HEK293T (cell line): ENCODE measurements at places on chromosomes 4 and X.

DNA sequence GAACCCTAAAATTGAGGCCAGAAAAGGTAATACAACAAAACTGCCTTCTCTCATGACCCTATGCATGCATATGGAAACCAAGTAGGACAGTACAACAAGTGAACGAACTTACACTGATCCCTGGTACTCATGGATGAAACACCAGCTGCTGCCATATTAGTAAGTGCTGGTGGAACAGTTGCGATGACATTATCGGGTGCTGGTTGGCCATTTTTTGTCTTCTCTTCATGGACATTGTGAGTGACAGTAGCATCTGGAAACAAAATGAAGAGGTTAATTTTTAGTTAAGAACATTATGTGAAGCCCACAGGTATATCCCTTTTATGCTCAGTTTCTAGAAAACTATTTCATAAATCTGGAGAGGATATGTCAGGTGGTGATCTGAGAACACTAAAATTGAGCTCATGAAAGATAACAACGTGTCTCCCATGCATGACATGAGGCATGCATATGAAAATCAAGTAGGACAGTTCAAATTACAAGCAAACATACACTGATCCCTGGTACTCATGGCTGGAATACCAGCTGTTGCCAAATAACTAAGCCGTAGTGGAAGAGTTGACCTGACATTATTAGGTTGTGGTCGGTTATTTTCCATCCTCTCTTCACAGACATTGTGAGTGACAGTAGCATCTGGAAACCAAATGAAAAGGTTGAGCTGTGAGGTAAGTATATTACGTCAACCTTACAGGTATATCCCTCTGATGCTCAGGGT, 74.2 kb upstream of the CT45A1 start:
- no peak for DNase-seq

GRCh38 chrX:136015016-136015415, 29.8 kb downstream of the SLC9A6 start:
- no peak for DNase-seq

GRCh38 chrX:144849141-144849540, 398.2 kb upstream of the SPANXN1 start:
- no peak for DNase-seq

- no peak for DNase-seq
Observed at GRCh38 chr4:87806520-87806919, 7.2 kb downstream of the IBSP start.

DNA sequence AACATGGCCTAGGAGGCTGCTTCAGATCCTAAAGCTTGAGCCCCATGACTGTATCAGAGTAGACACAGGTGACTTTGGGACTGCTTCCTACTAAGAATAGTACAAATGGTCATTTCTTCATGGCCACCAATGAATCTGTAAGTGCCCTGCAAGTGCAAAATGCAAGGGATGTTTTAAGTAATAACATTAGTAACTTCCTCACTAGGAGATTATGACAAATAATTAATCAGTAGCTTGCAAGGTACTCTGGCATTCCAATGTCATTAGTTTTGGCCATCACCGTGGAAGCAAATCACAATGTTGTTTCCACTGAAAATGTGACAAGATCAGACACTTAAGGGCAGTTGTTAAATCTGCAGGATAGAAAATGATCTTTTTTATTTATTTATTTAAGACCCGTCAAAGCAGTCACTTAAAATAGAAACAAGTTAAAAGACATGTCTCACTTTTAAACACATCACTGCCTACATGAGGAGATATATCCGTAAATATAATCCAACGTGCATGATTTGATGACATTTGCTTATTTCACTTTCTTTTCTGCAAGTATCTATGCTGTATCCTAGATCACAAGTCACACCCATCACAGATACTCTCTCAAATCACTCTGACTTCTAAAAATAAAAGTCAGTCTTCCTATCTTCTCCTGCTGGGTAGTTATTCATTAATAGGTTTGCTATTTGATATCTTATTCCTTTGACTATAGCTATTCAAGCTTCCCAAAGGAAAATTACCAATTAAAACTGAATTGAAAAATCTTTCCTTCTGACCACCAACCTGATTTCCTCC, 400.6 kb downstream of the IL15 start:
- no peak for DNase-seq

GRCh38 chr4:13700021-13700857, 72.7 kb upstream of the BOD1L1 start:
- DNase-seq: no peak

- no peak for DNase-seq
Observed at GRCh38 chrX:26580021-26580420, 364.1 kb downstream of the MAGEB5 start.

DNA sequence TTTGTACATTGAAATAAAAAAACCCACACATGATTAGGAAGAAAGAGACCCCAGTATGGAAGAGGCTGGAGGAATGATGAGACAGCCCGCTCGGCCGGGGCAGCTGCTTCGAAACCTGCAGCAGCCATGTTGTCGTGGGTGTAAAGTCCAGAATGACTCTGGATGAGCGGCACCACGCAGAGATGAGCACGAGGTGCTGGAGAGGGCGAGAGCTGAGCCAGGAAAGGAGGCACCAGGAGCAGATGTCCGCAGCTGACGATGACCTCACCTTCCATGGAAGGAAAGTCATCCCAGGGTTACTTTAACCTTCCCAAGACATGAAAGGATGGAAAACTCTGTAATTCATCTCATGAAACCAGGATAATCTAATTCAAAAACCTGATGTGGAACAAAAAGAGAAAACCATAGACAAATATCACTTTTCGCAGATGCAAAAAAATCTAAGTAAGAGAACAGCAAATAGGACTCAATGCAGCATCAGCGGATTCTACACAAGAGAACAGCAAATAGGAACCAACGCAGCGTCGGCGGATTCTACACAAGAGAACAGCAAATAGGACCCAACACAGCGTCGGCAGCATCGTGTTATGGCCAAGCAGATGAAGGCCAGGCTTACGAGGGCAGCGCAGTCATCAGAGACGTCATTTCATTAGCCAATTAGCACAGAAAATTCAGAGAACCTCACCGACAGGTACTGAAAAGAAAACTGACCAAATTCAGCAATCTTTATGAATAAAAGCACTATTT, 25.9 kb upstream of the SPON2 start:
- no peak for DNase-seq

DNA sequence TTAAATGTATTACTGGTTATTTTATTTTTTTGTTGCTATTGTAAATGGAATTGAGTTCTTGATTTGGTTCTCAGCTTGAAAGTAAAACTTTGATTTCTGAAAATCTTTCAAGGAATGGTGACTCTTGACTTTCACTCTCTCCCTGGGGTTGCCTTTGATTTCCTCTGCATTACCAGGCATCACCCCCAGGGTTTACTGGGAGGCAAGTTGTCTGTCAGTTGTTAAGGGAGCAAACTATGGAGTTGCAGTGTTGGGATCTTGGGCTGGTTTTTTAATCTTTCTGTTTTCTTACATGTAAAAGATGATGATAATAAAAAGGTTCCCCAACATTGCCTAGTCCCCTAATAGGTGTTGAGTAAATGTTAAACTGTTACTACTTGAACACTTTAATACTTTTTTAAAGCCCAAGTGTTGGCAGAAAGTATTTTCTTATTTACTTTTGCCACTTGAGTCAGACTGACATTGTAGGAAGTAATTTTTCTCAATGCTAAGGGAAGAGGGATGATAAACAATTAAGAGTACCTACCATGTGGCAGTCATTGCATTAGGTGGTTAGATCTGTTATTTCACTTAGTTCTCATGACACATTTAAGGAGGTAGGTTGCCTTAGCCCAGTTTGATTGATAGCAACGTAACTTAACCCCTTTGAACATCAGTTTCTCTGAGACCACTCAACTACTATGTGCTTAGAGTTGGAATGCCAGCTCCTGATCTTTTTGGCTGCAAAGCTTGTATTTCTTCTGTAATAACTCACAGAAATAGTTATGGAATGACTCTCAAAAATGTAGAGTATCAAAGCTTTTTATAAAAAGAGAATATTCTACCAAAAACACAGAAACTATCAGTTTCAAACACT, 67.1 kb downstream of the DCLK2 start:
- DNase-seq: peak; percentile 23

- DNase-seq: no peak
Observed at GRCh38 chr4:17475481-17475880, 36.4 kb downstream of the QDPR start.

GRCh38 chrX:49956313-49956712, 33.9 kb downstream of the CLCN5 start:
- no peak for DNase-seq

DNA sequence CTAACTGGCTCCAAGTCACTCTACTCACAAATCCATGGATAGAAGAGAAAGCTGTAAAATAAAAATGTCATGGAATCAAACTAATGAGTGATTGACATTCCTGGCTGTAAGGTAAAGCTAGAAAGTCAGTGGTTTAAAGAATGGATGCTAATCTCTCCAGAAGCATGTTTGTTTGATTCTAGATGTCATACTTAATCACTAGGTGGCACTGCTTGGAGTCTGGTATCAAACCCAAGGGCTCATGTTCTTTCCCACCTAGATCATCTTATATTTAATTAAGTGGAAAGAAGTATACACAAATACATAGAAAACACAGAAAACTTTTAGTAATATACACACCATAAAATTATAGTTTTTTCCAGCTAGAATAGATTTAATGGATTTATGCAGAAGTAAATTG, 2666.6 kb downstream of the PCDH7 start:
- DNase-seq: no peak

GRCh38 chrX:105314458-105314857, 94.0 kb upstream of the TEX13A start:
- DNase-seq: no peak

GRCh38 chr4:173012608-173013007, 156.0 kb upstream of the GALNT7 start:
- no peak for DNase-seq

- no peak for DNase-seq
Observed at GRCh38 chr4:79147251-79147650, 178.6 kb downstream of the NAA11 start.

DNA sequence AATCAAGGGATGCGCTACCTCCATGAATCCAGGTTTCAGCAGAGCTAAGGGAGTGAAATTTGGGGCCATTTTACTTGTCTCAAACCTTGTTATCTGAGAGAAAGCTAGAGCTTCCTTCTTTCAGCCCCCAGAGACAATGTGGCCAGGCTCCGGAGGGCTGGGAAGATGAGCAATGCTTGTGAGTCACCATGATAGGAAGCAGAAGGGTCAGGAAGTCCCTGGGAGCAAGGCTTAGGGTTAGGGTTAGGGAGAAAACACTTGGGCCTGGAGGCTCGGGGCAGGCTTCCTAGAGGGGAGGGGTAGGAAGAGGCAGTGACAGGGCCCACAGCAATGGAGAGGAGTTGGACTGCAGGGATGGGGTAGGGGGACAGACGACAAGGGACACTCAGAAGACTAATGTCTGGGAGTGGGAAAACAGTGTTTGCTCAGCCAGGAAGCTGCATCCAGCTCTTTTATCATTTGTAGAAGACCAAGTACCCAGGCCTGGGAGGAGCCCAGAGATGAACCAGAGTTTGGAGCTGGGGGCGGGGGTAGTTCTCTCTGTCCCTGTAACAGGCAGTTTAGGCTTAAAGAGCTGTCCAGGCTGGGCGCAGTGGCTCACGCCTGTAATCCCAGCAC, 16.4 kb upstream of the PORCN start:
- DNase-seq: no peak

DNA sequence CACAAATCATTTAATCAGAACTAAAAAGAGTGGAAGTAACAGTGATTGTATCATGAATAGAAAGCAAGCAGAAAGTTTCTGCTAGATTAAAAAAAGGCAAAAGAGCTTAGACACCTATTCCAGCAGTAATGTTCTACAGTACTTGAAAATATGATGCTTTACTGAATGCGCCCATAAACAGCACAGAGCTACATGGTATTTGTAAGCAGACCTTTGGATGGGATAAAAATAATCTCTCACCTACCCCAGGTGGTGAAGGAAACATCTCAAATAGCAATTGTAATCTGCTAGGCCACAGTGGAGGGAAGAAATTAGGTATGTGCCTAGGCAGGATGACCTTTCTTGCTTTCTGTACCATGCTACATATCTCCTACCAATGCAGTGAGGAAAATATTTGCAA, 280.9 kb upstream of the PRKX start:
- no peak for DNase-seq

- DNase-seq: no peak
Observed at GRCh38 chr4:74063859-74064258, 25.4 kb upstream of the CXCL3 start.

GRCh38 chr4:41751449-41752061, 3.0 kb upstream of the PHOX2B start:
- no peak for DNase-seq

- no peak for DNase-seq
Observed at GRCh38 chr4:38177641-38178391, 217.6 kb downstream of the PTTG2 start.

DNA sequence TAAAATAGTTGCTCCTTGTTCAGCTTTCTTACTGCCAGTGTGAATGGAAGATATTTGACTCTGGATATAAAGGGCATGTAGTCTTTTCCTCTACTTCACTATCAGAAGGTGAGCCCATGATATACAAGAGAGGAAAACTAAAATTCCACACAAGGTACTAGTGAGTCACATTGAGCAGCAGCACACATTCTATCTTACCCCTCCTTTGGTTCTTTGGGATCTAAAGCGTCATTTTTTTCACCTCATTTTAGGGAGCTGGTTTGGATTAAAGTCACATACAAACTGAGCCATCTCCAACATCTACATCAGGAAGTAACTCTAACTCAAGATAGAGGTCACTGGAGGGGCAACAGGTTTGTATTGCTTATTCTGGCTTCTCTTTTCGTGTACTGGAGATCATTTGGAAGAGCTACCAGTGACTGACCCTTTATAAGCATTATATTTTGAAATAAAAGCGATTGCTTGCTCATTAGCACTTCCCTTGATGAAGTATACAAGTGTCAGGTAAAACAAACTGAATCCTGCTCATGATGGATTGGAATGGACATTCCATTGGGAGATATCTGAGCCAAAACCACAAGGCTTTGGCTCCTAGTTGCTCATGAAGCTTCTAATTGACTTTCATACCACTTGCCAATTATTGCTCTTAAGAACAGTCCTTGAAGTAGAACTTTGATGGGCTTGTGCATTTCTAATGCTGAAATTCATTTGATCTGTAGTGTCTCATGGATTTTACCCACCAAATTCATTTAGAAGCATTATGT, 124.1 kb downstream of the SPCS3 start:
- DNase-seq: no peak
